Stimulated activated CD8-positive, alpha-beta memory T cell treated with anti-CD3 and anti-CD28 coated beads, Interleukin-7, amount 100 ng/mL, for 1 hour (primary cell): ENCODE measurements at places on chromosomes 11 and 22.

DNA sequence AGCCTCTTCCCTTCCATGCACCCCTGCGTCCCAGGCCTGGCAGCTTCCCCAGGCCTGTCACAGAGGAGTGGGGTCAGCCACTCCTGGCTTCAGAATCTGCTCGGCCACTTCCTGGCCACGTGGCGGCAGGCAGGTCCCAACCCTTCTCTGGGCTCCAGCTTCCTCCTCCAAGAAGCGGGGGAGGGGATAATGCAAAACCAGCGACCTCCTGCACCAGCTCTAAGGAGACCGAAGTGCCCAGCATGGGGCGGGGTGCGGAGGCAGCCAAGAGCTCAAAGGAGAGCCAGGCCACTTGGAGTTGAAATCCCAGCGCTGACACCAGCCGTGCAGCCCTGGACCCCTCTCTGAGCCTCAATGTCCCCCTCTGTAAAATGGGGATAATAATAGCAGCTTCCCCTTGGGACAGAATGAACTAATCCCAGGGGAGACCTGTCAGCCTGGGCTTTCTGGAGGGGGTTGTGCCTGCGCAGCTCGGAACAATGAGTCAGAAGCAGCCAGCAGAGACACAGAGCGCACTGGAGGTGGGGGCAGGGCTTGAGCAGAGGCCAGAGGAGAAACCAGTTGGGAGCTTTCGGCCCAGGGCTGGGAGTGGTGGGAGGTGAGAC, 22.8 kb upstream of the PICK1 start:
- DNase-seq, result no peak

GRCh38 chr22:23767673-23768548, at the start of gene CHCHD10:
Gene CHCHD10 (minus strand): TSS chr22:23767972. CDS start chr22:23767874, 98 bp downstream.
- peak; percentile 59 for DNase-seq

DNA sequence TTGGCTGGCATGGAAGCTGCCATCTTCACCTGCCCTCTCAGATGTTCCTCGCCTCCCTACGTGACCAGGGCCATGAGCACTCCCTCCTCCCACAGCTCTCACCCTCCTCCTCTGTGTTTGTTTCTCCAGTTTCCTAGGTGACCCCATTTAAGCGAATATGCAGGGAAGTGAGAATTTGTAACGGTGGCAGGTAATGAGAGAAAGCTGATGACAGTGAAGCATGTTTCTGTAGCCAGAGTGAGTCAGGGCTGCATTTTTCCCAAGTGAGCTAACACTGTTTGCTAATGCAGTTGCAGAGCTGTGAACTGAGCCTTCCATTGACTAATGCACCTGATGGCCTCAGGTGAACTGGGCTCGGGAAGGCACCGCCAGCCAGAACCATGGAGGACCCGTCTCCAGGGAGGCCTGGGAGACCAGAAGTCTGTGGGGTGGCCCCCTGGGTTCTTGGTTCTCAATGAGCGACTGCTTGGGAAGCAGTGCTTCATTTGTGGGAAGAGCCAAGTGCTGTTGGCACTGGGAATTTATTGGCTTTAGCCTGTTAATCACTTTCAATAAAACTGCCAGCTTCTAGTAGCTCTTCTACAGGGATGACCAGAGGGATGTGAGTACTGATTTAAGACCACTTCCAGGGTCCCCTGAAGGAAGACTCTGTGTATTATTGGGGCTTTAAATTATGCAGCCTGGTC, 64.5 kb downstream of the BARX2 start:
- no peak for DNase-seq

- no peak for DNase-seq
Observed at GRCh38 chr11:78041843-78042440, 18.9 kb upstream of the KCTD14 start.

DNA sequence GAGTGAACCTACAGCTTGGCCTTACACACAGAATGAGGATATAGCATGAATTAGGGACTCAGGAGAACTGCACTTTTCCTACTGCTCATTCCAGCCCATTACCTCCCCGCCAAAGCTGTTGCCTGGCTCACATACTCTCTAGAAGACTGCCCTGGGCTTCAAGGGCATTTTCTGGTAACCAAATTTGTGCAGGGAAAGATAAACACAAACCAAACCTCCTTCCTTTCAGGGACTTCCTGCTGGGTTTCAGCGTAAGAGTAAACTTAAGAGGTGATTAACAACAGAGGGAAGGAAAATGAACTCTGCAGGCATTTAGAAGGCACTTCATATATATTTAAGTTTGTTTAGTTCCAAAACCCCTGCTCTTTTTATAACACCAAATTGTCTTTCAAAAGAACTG, 194.9 kb downstream of the SWAP70 start:
- DNase-seq, result no peak
